ENCODE measurements at places on chromosomes 2 and 18.

- peak; percentile 2 for DNase-seq
These were observed 43.2 kb upstream of the PSME4 start for GRCh38 chr2:54013996-54014395.

DNA sequence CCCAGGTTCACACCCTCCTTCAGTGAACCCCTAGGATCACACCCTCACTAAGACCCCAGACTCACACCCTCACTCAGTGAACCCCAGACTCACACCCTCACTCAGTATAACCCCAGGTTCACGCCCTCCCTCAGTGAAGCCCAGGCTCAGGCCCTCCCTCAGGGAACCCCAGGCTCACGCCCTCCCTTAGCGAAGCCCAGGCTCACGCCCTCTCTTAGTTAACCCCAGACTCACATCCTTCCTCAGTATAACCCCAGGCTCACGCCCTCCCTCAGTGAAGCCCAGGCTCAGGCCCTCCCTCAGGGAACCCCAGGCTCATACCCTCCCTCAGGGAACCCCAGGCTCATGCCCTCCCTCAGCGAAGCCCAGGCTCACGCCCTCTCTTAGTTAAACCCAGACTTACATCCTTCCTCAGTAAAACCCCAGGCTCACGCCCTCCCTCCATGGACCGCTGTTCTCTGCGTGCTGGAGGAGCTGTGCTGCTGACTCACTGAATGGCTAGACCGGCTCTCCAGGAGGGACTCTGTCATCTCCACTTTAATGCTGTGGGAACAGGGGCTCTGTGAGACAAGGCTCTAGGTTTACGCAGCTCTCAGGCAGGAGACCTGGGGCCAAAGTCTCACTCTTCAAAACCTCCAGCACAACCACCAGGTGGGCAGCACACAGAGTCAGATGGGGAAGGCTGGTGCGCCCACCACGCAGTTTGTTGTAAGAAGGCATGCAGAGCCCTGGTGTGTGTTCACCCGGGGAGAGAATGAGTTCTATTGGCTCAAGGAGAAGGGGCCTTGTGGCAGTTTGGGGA is 506.9 kb upstream of the MYT1L start:
- DNase-seq: no peak

GRCh38 chr2:110828330-110828729 is 96.0 kb downstream of the ACOXL start:
- DNase-seq: no peak

- peak; percentile 7 for DNase-seq
These were observed 7.0 kb upstream of the NXPH2 start for GRCh38 chr2:138787053-138787666.

- DNase-seq: no peak
These were observed 68.3 kb upstream of the IL1R1 start for GRCh38 chr2:102074152-102074783.

GRCh38 chr2:8638327-8638726 is 43.5 kb upstream of the ID2 start:
- no peak for DNase-seq

DNA sequence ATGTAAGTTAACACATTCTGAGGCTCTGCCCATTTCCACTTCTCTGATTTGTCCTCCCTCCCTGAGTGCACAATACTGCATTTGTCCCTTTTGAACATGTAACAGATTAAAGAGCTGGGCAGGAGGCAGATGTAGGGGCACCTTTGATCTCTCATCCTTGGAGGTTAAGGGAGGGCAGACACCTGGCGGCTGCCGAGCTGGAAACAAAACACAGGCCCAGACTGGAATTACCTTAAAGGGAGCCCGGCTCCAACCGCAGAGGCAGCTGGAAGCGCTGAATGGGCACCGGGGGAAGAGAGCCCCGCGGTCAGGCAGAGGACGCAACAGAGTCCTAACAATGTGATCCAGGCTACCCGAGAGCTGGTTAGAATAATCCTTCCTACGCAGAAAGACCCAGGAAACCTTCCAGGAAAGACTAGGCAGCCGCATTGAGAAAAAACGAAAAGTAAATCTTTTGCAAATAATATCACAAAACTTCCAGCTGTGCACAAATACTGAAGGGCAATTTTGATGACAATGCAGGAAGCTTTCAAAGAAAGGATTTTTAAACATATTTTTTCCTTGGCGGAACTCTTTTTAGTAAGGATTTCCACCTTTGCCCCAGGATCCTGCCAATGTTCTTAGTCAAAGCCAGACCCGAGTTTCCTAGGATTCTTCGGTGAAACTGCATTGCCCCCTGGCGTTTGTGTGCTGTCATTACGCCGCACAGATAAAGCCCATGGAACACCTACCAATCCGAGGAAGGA is 216.0 kb downstream of the TGIF1 start:
- peak; percentile 85 for DNase-seq

DNA sequence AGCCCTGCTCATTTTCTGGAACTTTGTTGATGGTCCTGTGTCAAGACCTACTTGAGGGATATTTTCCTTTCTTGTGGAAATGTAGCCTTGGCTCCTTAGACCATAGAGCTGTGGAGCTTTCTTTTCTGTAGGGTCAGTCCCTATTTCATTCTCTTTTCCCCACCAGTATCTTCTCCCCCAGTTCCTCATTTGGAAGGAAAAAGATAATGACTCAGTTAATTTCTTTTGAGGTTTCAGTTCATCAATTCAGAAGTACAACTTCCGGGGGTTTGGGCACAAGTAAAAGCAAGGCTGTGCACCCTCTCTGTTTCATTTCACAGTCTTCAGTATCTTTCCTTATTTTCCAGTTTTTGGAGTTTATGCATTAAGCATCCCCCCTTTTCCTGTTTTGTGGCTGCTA is 70.7 kb downstream of the CDC42EP3 start:
- no peak for DNase-seq

DNA sequence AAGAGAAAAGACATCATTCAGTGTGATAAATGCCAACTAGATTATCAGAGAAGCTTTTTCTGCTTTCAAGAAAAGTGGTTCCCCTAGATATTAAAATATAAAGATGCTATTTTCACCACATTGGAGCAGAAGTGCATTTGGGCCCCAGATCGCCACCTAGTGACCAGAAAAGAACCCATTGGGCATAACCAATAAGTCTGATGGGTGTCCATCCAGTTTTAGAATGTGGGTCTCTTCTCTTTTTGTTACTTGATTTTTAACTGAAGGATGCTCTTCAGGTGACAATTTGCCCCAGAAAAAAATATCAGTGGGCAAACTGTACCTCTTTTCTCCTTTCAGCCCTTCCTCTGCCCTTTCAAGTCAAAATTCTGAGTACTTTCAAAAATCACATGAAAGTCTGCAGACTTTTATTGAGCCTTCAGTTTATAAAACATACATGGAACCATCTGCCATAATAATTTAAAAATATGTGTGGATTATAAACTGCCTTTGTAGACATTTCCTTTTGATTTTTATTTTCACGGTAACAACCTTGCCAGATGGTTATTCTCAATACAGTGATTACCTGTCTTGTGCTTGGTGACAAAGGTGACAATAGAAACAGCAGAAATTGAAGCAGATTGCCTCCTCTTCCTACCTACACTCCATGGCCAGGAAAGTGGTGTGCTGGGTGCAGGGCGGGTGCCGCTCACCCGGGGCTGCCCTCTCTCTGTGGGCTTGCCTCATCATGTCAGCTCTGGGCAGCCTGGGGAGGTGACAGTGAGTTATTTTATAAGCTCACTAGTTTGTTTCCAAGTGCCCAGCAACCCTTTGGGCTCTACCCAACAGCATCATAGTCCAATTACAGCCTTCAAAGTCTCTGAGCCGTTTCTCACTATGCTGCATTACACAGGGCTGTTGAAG is 124.5 kb downstream of the DCDC2C start:
- DNase-seq: no peak

DNA sequence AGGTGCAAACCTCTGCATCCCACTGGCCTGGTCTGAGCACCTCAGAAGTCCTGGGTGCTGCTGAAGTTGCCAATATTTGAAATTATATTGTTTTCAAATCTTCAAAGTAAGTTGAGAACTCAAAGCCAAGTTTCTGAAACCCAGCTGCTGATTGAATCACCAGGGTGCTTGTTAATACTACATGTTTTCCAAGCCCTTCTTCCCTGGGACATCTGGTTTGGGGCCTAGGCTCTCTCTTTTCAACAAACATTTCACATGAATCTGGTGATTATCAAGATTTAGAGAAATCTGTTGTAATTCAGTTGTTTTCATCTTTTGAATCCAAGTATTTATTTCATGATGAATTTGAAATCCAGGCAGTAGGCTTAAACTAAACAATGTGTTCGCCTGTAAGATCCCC is 24.4 kb downstream of the MLPH start:
- DNase-seq: no peak

GRCh38 chr2:150125708-150126107 is 361.8 kb downstream of the RND3 start:
- DNase-seq: no peak

DNA sequence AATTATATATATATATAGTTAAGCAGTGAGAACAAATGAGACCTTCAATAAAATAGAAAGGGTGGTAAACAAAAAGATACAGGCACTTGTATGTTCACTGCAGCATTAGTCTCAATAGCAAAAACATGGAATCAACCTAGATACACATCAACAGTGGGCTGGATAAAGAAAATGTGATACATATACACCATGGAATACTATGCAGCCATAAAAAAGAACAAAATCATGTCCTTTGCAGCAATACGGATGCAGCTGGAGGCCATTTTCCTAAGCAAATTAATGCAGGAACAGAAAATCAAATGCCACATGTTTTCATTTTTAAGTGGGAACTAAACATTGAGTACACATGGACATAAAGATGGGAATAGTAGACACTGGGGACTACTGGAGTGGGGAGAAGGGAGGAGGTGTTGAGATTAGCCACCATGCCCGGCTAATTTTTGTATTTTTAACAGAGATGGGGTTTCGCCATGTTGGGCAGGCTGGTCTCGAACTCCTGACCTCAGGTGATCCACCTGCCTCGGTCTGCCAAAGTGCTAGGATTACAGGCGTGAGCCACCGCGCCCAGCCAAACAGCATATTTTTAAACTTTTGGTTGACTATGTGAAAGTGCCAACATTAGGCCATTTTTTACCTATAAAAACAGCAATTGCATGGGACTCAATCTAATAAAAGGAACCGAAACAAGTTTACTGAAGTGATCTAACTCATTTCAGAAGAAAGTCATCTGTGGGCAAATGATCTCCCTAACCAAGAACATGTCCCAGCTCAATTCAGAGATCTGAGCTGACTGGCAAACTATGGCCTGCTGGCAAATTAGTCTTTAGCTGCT is 23.7 kb downstream of the ICA1L start:
- DNase-seq: no peak

- no peak for DNase-seq
These were observed 18.4 kb upstream of the NFATC1 start for GRCh38 chr18:79377187-79377891.

- DNase-seq: no peak
These were observed 4.9 kb upstream of the ST3GAL5 start for GRCh38 chr2:85893428-85894258.

GRCh38 chr2:162327134-162327769 is 8.8 kb upstream of the IFIH1 start:
- peak; percentile 22 for DNase-seq

GRCh38 chr2:74464406-74464805 is 776 bp downstream of the MOGS start:
- no peak for DNase-seq

DNA sequence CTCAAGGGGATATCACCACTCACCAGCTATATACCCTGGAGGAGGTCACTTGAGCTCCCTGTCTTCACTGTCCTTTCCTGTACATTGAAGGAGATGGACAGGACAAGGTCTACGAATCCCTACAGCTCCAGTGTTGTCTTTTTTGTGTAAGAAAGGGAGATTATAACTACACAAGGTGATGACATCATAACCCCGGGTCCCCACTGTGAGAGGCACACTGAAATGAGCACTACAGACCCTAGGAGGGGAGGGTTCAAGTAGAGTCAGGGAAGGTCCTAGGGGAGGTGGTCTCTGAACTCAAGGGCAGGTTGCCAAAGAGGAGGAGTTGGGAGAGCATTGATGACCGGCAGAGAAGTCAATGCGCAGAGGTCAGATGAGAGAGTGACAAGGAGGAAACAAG is 108.3 kb upstream of the SLC14A2 start:
- no peak for DNase-seq

GRCh38 chr2:189933041-189933440 is 129.5 kb downstream of the MSTN start:
- no peak for DNase-seq

DNA sequence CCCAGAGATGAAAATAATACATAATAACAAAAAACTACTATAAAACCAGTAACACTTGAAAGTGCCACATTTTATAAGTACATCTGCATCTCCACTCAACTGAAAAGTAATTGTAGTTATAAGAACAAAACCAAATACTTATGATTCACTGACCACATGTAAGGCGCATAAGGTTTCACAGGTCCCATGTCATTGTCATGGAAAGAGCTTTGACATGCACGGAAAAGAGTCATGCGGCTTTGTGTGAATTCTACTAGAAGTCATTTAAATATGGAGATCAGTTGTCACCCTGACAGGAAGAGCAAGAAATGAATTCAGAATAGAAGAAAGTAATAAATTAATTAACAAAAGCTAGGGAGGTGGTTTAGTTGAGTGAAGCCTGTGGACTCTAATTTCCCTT is 459.1 kb downstream of the CDH2 start:
- no peak for DNase-seq

GRCh38 chr2:127580167-127581049 is 44.9 kb downstream of the MYO7B start:
- no peak for DNase-seq

DNA sequence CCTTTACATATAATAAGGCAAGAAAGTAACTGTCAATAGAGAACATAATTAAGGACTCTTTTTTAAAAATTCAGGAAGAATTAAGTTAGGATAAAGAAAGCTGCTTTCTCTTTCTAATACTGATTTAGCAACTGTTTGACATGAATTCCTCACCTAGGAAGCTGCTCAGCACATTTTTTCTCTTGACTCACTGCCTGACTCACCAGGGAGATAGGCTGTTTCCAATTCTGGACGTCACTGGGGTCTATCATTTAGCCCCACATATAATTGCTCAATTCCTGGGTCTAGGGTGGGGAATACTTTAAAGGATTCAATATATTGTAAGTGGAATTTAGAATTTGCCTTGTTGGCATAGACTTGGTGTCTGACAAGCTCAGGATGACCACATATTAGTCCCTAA is 50.8 kb upstream of the UGP2 start:
- no peak for DNase-seq

DNA sequence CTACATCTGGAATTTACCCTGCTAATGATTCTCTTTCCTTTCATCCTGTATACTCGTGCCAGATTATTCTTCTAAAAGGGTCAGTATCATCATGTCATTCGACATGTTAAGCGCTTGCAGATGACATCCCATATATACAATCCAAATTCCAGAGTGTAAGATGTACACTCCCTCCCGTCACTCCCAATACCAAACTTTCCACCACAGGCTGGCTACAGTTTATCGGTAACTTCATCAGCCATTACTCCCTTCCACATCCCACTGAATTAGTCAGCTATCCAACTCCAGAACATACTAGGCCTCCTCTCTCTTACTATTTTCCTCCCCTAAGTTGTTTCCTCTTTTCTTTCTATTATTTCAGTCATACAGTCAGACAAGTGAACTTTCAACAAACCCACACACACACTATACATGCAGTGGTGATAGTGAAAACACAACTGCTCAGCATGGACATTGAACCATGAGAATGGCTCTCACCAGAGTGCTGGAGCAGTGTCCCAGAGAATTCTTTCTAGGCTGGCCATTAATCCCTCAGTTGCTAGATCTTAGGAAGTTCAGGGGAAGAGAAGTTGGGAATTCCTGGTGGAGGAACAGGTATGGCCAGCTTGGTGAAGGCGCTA is 10.6 kb upstream of the NMI start:
- DNase-seq: no peak

Data from CD4-positive, alpha-beta T cell treated with Interleukin-2 at 100 ng/mL for 4 hours (primary cell).